ENCODE measurements at places on chromosomes 2 and 18.

DNA sequence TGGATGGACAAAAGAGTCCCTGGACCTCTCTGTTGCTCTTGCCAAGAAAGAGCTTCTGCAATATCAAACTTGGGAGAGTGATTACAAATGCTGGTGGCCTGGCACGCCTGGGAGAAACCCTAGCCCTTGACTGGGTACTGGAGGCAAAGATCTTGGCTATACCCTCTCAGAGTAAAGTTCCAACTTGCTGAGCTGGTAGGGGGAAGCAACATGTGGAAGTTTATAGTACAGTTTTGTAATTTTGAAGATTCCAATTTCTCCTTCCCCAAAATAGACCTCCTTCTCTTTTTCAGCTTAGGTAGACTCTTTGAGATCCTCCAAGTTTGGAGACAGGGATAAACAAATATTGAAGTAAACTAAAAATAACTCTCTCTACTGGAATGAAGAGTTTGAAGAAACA lies 645.3 kb downstream of the NR4A2 start:
- no peak for DNase-seq

DNA sequence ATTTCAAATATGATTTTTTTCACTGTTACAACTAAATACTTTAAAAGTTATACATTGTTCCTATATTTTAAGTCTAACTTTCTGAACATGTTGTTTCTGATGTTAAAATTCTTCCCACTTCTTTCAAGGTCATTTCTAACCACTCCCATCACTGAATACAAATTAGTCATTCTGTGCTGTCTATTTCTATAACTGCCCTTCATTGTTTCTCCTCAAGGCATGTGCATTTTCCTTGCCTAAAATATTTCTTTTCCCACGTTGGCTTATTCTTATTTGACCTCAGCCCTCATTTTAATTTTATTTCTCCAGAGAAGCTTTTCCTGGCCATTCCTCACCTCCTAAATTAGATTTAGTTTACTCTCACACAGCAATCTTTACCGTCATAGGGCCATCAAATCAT lies 198.9 kb upstream of the GULP1 start:
- no peak for DNase-seq

GRCh38 chr2:160751021-160751420 lies 257.4 kb upstream of the RBMS1 start:
- DNase-seq: no peak

DNA sequence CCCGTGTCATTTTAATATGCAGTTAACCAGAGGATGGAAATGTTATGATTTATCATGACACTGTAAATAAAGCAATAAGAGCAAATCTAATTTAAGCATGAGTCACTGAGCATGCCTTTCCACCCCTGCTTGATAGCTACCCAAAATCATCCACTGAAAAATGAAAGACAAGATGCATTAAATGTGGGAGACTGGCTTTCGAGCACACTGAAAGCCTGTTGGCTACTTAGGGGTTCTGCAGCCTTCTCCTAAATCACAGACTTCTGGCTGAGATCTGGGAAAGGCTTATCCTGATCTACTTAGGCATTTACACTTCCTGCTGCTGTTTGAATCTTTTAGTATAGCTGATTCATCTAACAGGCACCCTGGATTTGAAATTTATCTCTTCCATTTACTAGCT lies 778.3 kb upstream of the CDH7 start:
- no peak for DNase-seq
